ENCODE measurements at places on chromosomes 6 and 20. TPM values are rescaled to one million over a fixed set of nuclear protein-coding genes. Genes with fewer than 3 reads are reported as not detected.

The KHDC1L gene
- total RNA-seq: not detected

The MAS1 gene
- total RNA-seq: 0.09 TPM

The OR2J3 gene
- total RNA-seq: not detected

The C6orf15 gene
- total RNA-seq: not detected

The CDSN gene
- total RNA-seq: under 0.01 TPM

Measured in smooth muscle cell of bladder (primary cell).